ENCODE measurements at places on chromosomes 12 and 14.

DNA sequence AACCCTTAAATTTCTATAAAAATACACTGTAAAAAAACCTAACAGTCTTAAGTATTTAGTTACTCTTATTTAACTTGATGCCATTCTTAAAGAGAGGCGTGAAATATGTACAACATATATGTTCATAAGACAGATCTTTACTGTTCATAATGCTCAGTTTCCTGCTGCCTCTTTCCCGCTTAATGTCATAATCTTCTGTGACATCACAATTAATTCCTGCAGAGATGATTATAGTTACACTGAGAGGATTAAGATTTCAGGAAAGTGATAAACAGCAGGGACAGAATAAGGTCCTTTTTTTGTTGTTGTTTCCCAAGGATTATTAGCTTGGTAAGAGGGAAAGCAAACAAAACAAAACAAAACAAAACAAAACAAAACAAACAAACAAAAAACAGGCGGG, 801.4 kb downstream of the FLRT2 start:
- no peak for DNase-seq

- no peak for DNase-seq
These were observed 10.8 kb upstream of the CDH24 start for GRCh38 chr14:23067847-23068788.

DNA sequence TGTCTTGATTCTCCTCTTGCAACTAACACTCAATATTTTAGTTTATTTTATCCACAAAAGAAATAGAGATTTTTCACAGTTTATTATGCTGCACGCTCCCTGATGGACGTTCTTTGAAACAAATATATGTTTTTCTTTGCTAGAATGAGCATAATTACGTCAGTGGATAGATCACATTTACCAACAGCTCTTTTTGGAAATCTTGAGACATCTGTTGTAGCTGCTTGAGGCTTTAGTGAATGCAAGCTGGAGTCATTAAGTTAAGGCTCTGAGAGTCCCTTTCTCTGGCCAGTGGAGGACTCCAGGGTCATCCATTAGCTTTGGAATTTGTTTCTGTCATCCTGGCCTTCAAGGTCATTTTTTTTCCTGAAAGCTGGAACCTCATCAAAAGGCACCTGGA, 405.6 kb upstream of the TMEM132C start:
- DNase-seq, result no peak

DNA sequence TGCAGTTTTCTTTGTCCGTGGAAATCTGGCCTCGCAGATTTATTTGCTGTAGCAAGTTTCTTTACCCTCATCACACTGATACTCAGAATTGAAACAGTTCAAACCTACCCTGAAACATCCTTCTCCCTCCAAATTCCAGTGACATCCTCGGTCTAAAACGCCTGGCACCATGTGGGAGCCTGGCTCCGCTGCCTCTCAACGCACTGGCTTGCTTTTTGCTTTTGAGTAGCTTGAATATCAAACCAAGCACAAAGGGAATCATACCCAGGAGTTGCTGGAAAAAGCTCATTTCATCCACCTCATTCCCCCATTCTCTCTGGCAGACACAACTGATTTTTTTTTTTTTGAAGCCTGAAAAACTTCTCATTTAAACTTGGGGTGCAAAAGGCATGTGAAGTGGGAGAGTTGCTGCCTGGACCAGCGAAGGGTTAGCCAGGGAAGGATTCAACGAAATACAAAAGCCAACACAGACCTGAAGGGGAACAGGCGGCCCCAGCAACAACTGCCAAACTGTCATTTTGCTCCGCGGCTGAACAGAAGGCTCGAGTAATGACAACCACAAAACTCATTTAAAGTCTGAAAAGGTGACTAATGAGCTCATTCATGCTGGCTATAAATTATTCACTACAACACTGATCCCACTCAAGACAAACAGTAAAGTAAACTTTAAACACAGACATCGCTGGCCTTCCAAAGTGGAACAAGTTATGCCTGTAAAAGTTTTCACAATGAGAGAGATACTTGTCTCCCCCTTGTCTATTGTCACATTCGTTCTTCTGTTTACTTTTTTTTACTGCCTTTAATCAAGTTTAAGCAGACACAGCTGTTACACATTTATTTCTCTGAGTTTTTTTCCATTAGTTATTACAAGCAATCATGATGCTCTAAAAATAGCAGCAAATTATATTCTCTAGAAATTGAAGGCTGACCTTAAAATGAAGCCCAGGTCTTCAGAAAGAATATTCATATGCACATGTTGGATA, 12.5 kb upstream of the FOXN3 start:
- peak; percentile 76 for DNase-seq

- DNase-seq, result no peak
These were observed 55.6 kb upstream of the GTF2A1 start for GRCh38 chr14:81276073-81277069.

All from cardiac septum (tissue), 1 donor.